Stimulated activated memory B cell treated with anti-CD40 and anti-IgM and Interleukin-4, amounts not matched to agents 10 μg/mL and 1 μg/mL and 100 μg/mL, for 72 hours (primary cell): ENCODE measurements at places on chromosomes 16 and 17.
A peak's percentile ranks its signal among the peaks of the same experiment; 100 is the strongest.

DNA sequence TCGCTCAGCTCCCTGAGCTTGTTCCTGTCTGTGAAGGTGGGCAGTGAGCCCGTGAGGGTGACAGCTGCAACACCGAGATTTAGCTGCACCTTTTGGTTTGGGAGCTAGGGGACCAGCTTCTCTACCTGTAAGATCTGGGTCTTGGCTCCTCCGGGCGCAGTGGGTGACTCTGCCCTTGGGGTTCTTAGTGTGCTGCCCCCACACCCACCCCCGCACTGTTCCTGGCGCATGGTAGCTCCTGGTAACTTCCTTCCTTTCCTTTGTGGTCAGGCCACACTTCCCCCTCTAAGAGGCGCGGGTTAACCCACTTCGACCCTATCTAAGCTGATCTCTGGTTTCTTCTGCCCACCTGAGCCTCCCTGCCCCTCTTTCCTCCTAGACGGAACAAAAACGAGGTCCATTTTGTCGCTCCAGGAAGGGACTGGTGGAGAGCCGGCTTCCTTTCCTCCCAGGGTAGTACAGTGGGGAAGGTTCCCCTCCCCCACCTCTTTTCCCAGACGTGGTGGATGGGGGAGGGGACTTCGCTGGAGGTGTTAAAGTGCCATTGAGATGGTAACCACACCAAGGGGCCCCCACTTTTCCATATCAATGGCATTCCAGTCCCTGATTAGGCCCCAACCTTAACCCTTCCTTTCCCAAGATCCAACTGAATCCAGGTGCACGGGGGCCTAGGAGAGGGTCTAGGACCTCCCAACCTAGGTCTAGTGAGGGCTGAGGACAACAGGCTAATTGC is 4.6 kb upstream of the CLDN9 start:
- no peak for ATAC-seq

- ATAC-seq, result no peak
Observed at GRCh38 chr17:36752096-36752888, 150.9 kb downstream of the MRM1 start.

- peak; percentile 83 for ATAC-seq
Observed at GRCh38 chr17:50507871-50508572, at the start of gene MYCBPAP. Gene MYCBPAP (plus strand): TSS chr17:50508439. CDS start chr17:50508675, 236 bp downstream.

GRCh38 chr16:30621765-30622164 is 11.6 kb upstream of the ZNF689 start:
- ATAC-seq, result no peak

- no peak for ATAC-seq
Observed at GRCh38 chr17:49439673-49440571, 25.2 kb upstream of the PHB1 start.

DNA sequence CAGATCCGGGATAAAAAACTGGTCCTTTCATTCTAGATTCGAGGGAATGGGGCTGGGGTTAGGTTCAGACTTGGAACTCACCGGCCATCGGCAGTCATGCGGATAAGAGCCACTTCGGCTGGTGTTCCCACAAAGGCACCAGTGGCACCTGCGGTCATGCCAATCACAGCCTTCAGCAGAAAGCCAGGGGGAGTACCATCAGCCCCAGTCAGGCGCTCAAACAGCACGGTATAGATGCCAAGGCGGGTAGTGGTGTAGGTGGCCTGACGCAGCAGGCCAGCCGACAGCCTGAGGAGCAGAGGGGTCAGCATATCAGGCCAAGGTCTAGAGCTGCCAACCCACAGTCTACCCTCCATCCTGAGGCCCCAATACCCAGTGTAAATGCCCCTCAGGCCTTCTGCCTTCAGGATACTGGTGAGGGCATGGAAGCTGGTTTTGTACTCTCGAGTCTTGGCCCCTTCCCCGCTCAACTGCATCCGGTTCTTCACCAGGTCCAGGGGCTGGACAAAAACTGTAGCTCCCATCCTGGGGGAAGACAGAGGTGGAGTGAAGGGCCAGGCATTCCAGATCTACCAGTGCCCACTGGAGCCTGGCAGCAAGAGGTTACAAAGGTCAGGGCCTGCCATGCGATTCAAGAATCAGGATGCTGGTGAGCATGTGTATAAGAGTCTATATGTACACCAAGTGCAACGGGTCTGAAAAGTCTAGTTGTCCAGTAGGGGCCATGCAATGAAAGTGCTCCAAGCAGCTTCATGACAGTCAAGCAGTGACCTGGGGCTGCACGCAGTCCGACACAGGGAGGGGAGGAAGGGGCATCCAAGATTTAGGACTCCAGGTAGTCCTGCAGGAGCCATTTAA is 929 bp downstream of the SLC25A11 start:
- no peak for ATAC-seq

DNA sequence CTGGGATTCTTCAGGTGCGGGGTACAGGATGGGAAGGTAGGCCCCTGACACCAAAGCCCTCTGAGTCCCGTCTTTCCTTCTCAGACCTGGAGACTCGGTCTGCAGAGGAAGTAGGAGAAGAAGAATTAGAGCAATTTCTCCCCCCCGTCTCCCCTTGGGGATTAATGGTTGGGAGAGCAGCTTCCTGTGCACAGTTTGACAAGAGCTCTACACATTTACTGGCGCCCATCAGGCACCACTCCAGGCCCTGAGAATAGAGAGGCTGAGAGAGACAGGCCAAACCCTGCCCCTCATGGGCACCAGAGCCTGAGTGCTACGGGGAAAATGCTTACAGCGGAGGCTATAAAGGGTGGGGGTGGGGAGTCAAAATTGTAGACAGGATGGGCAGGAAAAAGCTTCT is 3.5 kb upstream of the C16orf74 start:
- peak; percentile 32 for ATAC-seq

DNA sequence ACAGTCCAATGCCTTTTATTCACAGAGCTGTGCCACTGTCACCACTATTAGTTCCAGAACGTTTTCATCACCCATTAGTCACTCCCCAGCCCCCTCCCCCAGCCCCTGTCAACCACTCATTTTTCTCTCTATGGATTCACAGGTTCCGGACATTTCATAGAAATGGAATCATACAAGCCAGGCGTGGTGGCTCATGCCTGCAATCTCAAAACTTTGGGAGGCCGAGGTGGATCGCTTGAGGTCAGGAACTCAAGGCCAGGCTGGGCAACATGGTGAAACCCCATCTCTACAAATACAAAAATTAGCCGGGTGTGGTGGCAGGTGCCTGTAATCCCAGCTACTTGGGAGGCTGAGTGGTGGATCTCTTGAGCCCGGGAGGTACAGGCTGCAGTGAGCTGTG is 759 bp upstream of the PAM16 start:
- no peak for ATAC-seq

- no peak for ATAC-seq
Observed at GRCh38 chr17:57684711-57685498, 60.2 kb downstream of the CCDC182 start.

DNA sequence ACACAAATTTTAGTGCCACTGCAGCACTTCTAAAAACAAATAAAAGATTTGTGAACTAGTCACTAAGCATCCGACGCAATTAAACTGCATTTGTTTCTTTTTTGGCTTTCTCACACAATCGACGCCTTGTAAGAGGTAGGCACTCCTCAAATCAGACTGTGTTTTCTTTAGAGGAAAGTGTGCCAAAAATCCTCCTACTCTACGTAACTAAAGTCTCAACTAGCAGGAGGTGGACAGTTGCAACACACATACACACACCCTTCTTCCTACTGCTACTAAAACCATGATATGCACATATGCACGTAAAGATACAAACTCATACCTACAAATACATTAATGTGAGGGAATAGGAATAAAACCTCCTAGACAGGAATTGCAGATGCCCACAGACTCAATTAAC is 844.7 kb upstream of the SOX9 start:
- no peak for ATAC-seq

DNA sequence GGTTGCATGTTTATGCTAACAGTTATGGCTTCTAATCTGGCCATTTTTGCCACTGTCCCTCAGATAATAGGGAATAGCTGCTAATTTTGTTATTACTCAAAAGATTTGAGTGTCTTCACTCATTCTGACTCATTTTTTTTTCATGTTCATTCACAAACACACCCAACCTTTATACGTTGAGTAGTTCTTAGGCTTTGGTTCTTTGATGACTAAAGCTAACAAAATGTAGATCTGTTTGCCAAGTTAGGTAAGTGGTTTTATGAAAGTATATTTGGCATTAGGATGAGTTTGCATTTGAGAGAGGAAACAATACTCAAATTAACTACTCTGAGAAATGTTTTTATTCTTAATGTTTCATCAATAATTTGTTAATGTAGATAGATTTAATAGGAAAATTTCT is 3.6 kb downstream of the MAP2K4 start:
- no peak for ATAC-seq

DNA sequence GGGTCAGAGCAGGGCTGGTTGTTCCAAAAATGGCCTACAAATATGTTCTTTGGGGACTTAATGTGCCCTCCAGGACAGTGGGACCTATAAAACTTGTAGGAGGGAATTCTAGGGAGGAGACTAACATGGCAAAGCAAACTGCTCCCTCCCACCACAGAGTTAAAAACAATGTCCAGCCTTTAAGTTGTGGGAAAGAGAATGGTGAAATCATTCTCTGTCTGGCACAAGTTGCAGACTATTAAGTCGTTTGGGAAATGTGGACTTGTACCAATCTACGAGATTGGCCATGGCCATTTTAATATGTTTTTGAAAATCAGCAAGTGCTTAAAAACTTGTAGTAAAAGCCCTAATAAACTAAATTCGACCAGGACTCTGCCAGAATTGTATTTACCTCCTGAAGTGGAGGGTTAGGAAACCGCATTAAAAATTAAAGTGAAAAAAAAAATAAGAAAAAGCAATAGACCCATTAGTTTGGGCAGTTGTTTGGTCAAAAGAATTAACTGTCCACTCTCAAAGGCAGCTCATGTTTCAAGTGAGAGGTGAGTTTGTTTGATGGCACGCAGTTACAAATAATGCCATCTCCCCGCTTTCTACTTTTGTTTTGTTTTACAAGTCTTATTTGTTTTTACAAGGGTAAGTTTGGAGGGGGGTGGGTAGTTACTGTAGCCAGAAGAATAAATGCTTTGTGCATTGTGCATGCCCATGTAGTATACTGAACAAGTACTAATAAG is 32.4 kb downstream of the ANKFN1 start:
- ATAC-seq, result no peak

- ATAC-seq, result no peak
Observed at GRCh38 chr17:43314611-43315011, 80.8 kb upstream of the RNU2-1 start.

DNA sequence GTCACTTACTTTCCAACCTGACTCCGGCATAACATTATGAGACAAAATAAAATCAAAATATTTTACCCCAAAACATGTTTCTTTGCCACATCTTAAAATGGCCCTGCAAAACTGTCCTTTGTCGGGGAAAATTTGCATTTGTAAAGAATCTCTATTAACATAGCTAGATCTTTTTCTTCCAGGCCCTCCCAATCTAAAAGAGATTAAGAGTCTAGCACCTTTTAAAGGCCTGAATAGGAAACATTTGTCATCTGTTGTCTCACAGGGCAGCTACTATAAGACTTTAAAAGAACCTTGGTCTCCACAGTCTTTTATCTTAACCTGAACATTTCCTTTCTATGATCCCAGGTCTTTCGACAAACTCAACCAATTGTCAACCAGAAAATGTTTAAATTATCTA is 18.1 kb upstream of the DHRS7B start:
- ATAC-seq, result no peak

GRCh38 chr17:3688852-3689261 is 7.1 kb downstream of the P2RX5 start:
- ATAC-seq, result peak; percentile 78

DNA sequence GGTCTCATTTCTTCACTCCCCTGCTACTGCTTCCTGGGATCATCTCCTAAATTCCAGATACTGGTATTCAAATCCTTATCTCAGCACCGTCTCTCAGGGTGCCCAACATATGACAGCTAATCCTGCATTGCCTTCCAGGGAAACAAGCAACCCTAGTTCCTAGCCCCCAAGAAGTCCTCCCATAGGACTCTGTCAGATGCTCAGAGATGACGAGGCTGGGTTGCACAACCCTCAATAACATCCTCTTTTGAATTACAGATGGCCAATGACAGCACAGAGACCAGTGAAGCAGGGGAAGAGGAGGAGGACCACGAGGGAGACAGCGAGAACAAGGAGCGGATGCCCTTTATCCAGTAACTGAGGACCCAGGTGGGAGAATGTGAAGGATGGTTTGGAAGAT is 45.0 kb upstream of the CLEC3A start:
- no peak for ATAC-seq

GRCh38 chr16:48366165-48367093 is 18.8 kb downstream of the SIAH1 start:
- peak; percentile 80 for ATAC-seq

DNA sequence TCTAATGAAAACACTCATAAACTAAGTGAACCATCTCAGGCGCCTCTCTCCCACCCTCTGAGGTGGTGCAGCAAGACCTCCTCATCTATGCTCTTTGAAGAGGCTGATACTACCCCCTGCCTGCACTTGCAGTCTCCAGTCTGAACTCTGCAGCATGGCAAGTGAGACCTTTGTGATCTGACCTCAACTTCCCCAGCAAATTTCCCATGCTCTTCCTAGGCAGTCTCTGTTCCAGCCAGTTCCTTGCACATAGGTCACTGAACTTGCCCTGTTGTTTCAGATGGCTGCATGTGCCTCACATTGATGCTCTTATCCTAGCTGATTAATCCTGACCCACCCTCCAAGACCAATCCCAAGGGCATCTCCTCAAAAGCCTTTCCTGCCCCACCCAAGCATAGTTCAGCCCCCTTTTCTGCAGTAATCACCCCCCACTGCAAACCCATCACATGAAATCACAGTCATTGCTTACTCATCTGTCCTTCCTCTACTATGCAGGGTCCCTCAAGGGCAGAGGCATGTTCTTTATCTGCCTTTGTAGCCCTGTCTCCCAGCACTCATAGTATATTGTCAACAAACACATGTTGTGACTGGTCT is 42.0 kb downstream of the TBX21 start:
- no peak for ATAC-seq

DNA sequence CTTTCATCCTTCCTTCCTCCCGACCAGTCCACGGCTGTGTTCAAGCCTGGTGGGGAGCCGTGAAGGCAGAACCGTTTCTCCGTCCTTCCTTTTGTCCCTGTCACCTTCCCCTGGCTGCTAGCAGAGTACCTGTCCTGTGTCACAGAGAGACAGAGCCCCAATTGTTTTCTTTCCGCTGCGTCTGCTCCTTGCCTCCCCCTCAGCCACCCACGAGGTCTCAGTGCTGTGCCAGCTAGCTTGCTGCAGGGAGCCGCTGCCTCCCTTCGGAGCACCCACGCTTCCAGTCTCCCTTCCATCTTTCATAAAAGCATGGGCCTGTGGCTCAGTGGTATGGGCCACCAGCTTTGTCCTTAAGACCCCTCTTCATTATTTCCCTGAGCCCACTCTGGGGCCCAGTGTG is 62.2 kb downstream of the MPRIP start:
- ATAC-seq, result no peak

GRCh38 chr16:83914091-83914710 is 15.3 kb downstream of the MLYCD start:
- no peak for ATAC-seq
